Activated CD8-positive, alpha-beta memory T cell treated with anti-CD3 and anti-CD28 coated beads, Interleukin-2, amount 50 U/mL, for 4 hours (primary cell): ENCODE measurements at places on chromosomes 1 and 21.

DNA sequence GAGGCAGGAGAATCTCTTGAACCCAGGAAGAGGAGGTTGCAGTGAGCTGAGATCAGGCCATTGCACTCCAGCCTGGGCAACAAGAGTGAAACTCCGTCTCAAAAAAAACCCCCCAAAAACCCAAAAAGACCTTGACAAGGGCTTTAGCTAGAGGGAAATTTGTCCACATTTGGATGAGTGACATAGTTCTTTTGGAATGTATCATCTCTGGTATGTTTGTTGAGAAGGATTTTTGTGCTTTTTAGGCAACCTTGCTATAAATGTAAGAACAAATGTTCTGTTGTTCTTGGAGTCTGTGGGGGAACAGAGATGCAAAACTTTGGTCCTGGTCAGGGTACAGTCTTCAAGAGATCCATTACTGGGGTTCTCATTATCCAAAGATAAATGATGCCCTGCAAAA lies 28.9 kb downstream of the INAVA start:
- no peak for DNase-seq

DNA sequence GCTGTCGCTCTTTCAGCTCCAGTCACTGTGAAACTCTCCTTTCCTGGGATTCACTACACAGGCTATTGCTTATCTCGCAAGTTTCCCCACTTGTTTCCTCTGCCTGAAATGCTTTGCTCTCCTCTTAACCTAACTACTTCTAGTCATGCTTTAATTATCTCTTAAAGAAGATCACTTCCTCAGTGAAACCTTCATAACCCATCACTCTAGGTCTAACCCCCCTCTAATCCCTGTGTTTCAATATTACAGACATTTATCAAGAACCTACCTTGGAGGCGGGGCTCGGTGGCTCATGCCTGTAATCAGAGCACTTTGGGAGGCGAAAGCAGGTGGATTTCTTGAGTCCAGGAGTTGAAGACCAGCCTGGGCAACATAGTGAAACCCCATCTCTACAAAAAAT lies 16.7 kb upstream of the ZNF644 start:
- no peak for DNase-seq

DNA sequence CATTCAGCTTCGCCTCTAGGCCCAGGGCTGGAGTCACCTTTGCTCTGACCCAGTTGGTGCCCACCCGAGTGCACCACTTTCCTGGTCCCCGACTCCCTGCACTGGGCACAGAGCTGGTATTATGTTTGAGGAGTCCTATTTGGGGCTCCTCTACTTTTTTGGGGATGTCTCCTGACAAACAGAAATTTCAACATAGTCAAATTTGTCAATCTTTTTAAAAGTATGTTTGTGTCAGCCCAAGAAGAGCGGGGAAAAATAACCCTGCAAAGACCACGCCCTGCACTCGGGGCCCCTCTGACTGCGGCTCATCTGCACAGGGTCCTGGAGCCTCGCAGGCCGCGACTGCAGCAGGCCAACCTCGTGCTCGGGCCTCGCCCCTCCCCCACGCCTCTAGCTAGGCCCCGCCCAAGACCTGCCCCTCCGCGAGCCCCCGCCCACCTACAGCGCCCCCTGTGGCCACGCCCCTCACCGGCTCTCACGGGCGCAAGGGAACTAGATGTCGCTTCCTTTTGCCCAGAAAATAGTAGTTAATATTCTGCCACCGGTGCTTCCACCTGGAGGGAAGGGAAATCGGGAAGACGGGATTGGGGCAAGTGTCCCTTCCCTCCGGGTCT lies 11.4 kb downstream of the FAM229A start:
- peak; percentile 77 for DNase-seq

- no peak for DNase-seq
These were observed 6.8 kb upstream of the EFCAB14 start for GRCh38 chr1:46725736-46726108.

GRCh38 chr1:87370544-87370943 lies 41.9 kb downstream of the LMO4 start:
- DNase-seq = no peak

GRCh38 chr1:9670085-9670484 lies 18.6 kb downstream of the PIK3CD start:
- DNase-seq = no peak

DNA sequence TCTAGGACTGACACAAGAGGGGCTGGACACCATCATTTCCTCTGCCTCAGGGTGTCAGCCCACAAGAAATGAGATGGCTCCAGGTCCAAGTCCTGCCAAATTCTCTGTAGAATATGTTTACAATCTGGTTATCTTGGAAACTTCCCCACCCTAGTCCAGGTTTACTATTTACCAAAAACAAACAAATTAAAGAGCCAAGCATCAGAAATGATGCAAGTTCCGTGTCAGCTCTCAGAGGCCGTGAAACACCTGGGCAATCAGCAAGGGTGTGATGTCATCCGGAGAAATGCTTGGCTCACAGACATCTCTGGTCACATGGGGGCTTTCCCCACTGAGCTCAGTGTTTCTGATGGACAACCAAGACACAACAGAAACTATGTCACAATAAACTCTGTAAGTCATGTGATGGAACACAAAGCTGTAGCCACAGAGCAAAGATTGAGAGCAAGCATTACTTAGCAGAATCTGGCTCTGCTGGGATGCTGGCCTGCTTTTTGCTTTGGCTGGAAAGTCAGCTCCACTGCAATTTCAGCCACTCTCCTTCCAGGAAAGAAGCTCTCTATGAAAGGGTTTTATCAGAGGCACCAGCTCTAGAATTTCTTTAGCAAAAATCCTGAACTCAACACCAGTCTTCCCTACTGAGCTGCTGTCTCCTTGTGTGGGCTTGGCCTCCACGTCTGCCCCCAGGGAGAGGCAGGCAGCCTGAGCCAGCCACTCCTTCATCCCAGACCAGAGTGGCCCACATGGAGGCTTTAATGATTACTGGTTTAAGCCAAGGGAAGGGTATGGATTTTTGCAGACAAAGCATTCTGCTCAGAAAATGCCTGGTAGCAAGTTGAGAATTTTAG lies 55.9 kb downstream of the NENF start:
- DNase-seq = no peak

DNA sequence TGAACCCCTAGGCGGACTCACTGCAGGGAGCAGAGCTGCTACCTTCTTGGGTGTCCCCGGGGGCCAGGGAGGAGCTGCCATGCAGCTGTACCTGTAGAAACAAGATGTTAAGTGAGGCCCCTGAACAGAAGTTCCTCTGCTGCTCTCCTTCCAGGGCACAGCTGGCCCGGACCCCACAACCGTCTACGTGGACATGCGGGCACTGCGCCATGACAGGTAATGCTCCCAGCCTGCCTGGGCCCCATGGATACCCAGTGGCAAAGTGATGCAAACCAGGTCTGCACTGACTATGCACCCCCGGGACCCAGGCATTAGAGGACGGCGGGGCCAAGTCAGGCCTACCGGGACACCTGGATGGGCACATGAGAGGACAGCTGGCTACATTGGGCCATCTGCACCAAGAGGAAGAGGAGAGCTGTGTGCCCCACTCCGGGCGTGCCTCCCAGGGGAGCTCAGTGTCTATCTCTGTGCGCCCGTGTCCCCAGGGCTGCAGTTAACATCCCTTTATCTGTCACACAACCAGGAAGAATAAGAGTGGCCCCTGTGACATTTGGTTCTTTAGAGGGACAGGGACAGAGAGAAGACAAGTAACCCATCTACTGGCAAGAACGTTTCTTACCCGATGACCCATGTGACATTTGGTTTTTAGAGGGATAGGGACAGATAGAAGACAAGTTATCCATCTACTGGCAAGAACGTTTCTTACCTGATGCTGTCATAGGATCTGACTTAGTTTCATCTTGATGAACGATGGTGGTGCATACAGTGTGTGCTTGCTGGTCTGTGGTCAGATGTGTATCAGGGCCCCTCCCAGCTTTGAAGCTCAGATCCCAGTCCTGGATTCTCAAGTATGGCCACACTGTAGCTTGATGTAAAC lies 44.1 kb downstream of the S100B start:
- no peak for DNase-seq

DNA sequence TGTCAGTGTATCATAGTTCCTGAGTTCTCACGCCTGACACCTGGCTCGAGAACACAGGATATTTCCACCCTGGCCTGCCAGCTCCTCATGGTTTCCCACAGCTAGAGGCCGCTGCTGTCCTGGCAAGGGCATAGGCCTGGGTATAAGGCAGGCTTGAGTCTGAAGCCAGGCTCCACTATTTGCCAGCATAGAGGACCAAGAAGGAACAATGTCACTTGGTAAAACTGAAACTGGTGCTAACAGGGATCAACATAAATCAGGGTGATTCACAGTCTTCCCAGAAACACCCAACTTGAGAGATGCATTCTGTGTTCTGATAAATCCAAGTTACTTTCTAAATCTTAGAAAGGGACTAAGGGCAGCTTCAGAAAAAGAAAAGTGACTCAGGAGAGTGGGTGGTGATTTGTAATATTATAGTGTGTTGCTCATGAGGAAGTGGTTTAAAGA lies 6.9 kb upstream of the S100A2 start:
- peak; percentile 36 for DNase-seq

- DNase-seq = no peak
These were observed 23.3 kb upstream of the SNX7 start for GRCh38 chr1:98638185-98638584.

DNA sequence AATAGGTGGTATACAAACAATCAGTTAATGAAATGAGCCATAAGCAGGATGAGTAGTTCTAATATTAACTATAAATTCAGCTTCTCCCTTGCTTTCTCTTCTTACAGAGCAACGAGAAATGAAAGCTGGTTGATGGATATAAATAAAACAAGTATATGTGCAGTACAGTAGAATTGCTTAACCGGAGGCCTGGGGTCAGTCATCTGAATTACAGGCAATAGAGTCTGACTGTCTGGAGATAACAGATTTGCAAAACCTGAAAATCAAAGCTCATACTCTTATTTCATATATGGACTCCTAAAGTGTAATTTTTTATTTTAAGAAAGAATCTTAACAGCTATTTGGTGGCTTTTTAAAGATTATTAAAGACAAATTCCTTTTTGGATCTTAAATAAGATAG lies 43.1 kb upstream of the SGIP1 start:
- no peak for DNase-seq

- DNase-seq = peak; percentile 68
These were observed 9.8 kb upstream of the MDM4 start for GRCh38 chr1:204506201-204506968.

DNA sequence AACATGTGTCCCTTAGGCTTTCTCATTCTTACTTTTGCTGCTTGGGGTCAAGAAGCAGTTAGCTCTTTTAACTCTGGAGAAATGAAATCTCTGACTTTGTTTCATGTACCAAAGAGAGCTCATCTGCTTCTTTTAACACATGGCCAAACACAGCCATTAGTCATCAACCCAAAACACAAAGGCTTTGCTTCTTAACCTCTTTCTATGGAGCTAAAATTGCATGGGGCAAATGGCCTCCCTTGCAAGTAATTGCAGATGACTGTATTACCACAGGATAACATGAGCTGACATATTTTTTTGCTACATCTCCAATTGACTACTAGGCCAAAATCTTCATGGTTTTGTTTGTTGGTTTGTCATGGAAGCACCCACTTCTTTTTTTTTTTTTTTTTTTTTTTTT lies 300.9 kb downstream of the BRINP3 start:
- no peak for DNase-seq

GRCh38 chr1:69567652-69568420 lies at the start of gene LRRC7:
Gene LRRC7, plus strand, starts transcription at chr1:69567922. Its CDS starts 718 bp downstream, at chr1:69568640.
- no peak for DNase-seq

- DNase-seq = no peak
These were observed 7.7 kb downstream of the P3H1 start for GRCh38 chr1:42759114-42759513.

GRCh38 chr1:198199105-198199504 lies 42.3 kb downstream of the NEK7 start:
- no peak for DNase-seq

DNA sequence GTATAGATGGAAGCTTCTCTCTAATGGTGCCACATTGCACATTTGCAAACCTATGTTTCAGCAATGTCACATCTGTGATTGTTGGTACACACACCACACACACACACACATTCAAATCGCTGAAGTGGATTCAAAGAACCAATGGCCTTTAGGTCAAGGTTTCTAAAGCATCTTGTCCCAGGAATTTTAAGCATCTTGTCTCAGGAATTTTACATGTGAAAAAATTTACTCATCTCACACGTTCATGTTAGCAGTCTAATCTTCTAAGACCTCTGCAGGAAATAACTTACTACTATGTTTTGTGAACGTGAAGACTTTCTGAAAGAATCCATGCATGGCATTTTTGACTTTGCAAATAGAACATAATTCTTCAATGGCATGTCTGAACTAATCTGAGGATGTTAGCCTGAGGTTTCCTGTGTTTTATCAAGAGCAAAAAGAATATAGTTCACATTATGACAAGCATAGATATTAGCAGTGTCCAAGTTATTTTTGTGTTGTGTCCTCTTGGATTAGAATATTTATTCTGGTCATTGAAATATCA lies 125.1 kb downstream of the CYYR1 start:
- no peak for DNase-seq
